ENCODE measurements at places on chromosomes 7 and 10.

GRCh38 chr7:116273283-116273917, 63.1 kb downstream of the TES start:
- DNase-seq = no peak

GRCh38 chr10:109259293-109259692, 664.0 kb downstream of the XPNPEP1 start:
- no peak for DNase-seq

- DNase-seq = no peak
Measured at GRCh38 chr10:77899080-77899477, 27.5 kb downstream of the DLG5 start.

GRCh38 chr7:128045766-128046165, 14.5 kb upstream of the LRRC4 start:
- DNase-seq = no peak

DNA sequence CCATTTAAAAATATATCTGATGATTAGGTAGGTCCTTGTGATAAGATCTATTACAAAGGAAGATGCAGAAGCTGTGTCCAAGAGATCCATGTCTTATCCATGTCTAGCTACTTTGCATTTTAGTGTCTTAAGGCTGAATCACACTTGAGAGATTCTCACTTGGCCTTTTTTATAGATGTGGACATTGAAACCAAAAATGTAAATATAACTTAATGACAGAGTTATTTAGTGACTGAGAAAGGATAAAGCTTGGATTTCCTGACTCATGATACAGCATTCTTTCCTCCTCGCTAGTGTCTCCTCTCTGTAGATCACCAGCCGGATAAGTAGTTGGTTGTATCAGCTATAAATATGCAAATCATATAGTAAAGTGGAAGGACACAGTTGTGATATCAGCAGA, 23.3 kb downstream of the INHBA start:
- DNase-seq = no peak

DNA sequence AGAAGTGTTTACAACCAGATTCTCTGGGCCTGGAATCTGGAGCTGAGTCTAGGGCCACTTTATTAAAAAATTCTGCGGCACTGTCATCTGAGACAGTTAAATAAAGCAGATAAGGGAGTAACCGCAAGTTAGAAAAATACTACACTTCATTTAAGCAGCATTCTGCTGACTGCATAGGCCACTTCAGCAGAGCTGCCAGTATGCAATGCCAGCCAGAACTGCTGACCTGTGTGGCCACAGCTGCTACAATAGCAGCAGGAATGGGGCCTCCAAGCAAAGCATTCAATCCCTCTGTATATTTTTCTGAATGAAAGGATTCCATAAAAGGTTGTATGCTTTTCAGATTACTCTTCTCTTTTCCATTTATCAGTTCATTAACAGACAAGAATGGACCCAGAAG, 136.0 kb downstream of the COL28A1 start:
- no peak for DNase-seq

- no peak for DNase-seq
Measured at GRCh38 chr7:156236181-156236889, 404.2 kb upstream of the RNF32 start.

- DNase-seq = no peak
Measured at GRCh38 chr10:12367272-12367671, 17.9 kb downstream of the CAMK1D start.

DNA sequence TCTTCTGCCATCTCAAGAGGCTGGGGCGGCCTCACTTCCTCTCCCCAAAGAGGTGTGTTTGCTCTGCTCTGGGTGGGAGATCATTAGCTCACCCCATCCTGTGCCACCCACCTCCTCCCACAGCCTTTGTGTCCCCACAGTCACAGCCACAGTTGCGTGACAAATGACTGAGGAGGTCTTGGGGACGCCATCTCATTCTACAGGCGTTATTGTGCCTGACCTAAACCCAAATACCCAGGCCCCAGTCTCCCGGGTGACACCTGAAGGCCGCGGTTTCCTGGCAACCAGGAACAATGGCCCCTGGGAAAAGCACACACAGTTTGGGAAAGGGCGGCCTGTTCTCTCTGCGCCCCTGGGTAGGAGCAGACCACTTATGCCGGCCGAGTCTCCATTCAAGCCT, 51.6 kb downstream of the SLIT1 start:
- DNase-seq = peak; percentile 36

DNA sequence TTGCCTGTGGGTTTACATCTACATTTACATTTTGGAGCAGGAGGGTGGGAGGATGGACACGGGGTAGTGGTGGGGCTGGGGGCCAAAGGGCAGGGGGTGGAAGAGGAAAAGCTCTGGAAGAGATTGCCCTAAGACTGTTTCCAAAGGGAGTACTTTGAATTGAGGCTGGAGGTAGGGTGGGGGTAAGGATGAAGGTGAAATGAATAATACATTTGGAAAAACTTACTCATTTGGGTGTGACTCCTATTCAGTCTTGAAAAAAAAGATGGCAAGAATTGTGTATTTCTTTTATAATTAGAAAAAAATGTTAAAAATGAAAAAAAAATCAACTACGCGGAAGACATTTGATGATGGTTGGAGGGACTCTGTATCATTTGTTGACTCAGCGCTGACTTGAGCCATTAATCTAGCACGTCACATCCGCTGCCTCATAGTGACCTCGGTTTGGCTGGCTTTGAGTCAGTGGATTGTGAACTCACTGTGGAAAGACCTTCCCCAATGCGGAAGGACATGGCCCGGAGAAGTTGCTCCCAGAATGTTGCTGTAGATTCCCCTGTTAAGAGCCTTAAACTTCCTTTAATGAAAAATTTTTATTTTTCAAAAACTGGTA, 2.8 kb downstream of the FAM180A start:
- no peak for DNase-seq

GRCh38 chr7:15832996-15833395, 146.5 kb upstream of the MEOX2 start:
- no peak for DNase-seq

GRCh38 chr10:47136866-47137265, 163.1 kb upstream of the GDF10 start:
- DNase-seq = no peak

- DNase-seq = no peak
Measured at GRCh38 chr10:31268444-31269303, 50.3 kb upstream of the ZEB1 start.

- DNase-seq = no peak
Measured at GRCh38 chr10:106401967-106402366, 762.5 kb downstream of the SORCS1 start.

- DNase-seq = no peak
Measured at GRCh38 chr10:121087688-121088087, 236.5 kb downstream of the WDR11 start.

GRCh38 chr10:75253281-75254220, 17.8 kb upstream of the COMTD1 start:
- DNase-seq = no peak

All from spleen (tissue), 13 donors.